Left cardiac atrium (tissue), 4 donors: ENCODE measurements at places on chromosomes 7 and 10. TPM values are rescaled to one million over a fixed set of nuclear protein-coding genes. Genes with fewer than 3 reads are reported as not detected.

GRCh38 chr7:112072541-112073245 lies 133.5 kb downstream of the DOCK4 start:
- DNase-seq: no peak

The MKX gene
- total RNA-seq: 0.50 TPM

The CDK14 gene
- 53.5 TPM for total RNA-seq

The ABCB8 gene
- 21.6 TPM for total RNA-seq

DNA sequence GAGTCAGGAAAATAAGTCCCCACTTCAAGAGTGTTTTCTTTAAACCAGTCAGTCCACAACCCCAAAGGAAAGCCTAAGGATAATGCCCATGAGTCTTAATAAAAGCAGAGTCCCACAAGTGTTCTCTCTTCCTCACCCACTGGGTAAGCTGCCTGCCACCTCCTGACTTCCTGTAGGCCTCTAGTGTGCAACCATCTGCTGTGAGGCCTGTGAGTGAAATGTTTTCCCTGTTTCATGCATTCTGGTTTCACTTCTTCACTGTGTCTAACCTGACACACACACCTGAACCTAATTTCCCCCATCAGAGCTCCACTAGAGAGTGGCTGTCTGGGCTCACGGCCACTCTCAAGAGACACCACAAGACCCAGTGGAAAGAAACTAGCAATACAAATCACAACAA lies 38.9 kb upstream of the GDF10 start:
- no peak for DNase-seq

DNA sequence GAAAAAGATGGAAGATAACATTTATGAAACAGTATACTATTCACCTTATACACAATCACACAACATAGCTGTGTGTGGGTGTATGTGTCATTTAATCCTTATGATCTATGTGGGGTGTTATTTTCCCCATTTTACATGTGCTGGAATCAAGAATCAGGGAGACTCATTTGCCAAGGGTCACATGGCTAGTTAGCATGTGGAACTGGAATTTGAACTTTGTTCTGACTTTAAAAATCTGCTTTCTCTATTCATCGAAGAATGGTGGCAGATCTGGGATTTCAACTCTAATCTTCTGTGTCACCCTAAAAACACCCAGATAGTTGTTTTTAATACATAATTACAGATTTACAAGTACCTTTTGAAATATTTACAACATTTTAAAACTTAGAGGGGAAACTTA lies 65.2 kb downstream of the ADAM22 start:
- DNase-seq: no peak

DNA sequence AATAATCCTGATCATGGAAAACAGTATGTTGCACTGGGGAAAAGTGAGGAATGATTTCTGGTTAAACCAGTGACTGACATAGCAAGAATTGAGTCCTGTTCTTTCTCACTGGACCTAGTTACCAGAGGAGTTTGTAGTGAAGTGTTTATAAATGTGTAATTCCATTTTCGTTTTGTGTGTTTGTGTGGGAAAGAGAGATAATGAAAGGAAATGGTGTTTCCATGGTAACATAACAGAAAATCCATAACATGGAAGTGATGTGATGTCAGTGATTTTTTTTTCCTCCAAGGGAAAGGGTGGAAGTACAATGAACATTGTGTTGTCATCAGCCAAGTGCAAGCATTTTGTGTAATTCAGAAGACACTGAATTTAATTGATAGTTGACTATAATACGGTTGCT lies 283.9 kb downstream of the PLXDC2 start:
- no peak for DNase-seq

GRCh38 chr7:42283553-42283952 lies 46.5 kb upstream of the GLI3 start:
- DNase-seq: no peak

DNA sequence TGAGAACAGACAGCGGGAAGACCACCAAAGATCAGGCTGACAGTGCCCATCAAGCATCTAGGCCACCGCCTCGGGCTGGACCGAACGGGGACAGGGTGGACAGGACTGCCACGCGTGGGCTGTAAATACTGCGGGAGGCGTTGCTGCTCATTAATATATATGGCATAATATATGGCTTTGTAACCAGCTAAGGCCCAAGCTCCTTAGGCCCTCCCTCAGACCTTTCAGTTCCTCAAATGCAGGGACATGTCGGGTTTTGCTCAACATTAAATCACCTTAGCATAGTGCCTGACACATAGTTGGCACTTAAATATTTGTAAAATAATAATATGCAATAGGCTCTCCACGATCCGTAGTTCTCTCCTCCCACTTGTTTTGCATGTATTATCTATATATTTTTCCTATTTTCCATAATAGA lies 402 bp upstream of the TMEM168 start:
- no peak for DNase-seq

- DNase-seq: no peak
Observed at GRCh38 chr7:152568972-152569371, 107.0 kb downstream of the XRCC2 start.

DNA sequence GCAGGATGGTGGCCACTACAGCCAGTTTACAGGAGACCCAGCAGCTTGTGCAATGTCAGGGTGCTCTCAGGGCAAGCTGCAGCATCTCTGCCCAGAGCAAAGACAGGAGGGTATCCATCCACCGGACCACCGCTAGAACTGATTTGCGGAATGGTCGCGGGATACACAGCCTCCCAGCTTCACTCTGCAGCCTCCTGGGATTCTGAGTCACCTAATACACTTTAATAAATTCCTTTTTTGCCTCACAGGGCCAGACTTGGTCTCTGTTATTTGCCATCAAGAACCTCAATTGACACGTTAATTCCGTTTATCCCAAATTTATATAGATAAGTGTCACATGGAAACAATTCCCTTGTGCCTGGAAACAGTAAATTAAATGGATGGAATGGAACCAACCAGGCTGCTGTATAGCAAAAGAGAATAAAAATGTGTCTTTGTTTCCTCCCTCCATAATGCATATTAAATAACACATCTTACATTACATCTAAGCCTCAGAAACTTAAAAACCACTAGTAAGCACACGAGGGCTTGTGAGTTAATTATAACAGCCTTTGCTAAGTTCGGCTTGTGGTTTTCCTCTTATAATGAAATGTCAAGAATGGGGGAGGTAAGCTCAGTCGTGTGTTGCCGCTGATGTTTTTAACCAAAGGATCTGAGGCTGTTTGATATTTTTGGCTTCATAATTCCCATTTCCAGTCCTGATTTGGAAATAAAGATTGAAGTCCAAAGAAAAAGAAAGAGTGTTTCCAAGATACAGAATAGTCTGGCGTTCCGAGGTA lies 52.1 kb downstream of the ADRB1 start:
- DNase-seq: no peak

The TBATA gene
- total RNA-seq: not detected

The VPS37D gene
- 1.4 TPM for total RNA-seq

GRCh38 chr10:130746311-130746710 lies 565.2 kb downstream of the TCERG1L start:
- DNase-seq: no peak

GRCh38 chr7:110775046-110775445 lies 315.9 kb upstream of the LRRN3 start:
- no peak for DNase-seq

The SKAP2 gene
- total RNA-seq: 21.4 TPM

GRCh38 chr7:159195946-159196345 lies 51.3 kb upstream of the VIPR2 start:
- DNase-seq: no peak

DNA sequence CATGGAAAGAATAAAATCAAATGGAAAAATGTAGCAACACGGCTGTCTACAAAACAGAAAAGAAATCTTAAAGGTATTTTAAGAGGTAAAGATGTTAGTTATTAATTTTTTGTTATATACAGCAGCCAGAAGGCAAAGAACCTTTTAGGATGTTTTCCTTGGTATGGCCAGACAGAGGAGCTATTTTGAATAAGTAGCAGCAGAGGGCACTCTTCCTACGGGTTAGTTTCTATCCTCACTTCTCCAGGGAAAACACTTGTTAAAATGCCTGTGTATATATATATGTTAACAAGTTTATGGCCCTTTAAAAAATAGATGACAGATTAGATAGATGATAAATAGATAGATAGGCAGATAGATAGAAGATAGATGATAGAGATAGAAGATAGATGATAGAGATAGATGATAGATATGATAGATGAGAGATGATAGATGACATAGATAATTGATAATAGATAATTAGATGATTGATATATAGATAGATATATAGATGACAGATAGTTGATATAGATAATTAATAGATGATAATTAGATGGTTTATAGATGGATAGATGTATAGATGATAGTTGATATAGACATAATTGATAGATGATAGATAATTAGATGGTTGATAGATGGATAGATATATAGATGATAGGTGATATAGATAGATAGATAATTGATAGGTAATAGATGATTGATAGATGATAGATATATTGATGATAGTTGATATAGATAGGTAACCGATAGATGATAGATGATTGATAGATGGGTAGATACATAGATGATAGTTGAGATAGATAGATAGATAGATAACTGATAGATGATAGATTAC lies 57.8 kb upstream of the WIPF3 start:
- no peak for DNase-seq

DNA sequence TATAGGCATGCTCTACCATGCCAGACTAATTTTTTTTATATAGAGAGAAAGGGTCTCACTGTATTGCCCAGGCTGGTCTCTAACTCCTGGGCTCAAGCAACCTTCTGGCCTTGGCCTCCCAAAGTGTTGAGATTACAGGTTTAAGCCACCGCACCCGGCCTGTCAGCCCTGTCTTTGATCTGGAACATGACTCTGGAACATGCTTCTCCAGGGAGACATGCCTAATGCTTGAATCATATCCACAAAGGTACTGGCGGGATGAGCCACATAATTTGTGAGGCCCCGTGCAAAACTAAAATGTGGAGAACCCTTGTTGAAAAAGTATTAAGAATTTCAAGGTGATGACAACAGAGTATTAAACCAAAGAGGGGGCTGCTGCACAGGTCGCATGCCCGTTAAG lies 282.8 kb downstream of the ARHGAP12 start:
- no peak for DNase-seq

The CHST12 gene
- total RNA-seq: 19.8 TPM

The PYROXD2 gene
- 6.6 TPM for total RNA-seq

The MINDY3 gene
- 19.9 TPM for total RNA-seq

The CLEC2L gene
- 0.34 TPM for total RNA-seq

GRCh38 chr10:101920546-101920945 lies 76.9 kb upstream of the KCNIP2 start:
- DNase-seq: no peak

The INTS1 gene
- 26.9 TPM for total RNA-seq

DNA sequence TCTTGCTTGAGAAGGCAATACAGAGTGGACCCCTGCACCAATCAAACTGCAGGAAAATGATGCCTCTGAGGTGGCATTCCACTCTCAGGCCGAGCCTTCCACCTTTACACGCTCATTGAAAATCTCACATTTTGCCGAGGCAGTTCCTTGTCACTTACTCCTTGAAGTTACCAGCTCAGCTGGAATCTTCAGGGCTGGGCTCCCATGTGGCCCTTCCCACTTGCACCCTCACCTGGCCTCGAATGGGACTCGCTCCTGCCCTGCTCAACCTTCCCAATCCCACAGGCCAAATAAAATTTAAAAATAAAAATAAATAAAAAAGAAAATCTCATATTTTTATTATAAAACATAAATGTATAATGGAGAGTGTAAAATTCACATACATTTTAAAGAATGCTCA lies 790.7 kb upstream of the COBL start:
- no peak for DNase-seq

The METTL27 gene
- 0.92 TPM for total RNA-seq

DNA sequence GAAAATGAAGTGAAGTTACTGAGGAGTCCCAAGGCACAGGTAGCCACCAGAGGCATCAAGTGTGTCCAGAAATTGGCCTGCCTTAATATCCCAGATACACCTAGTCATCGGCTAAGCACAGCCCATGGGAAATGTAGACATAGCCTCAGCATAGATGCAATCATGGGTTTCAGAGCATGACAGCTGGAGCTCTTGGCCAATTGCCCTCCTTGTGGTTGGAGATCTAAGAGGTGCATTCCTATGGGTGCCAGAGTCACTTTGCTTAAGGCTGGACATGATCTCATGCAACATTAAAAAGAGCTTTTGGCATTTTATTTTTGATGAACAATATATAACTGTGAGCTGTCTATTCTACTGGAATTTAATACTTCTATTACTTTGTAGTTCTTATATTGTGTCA lies 758.0 kb upstream of the LRRTM3 start:
- DNase-seq: no peak

The C10orf105 gene
- 0.27 TPM for total RNA-seq

DNA sequence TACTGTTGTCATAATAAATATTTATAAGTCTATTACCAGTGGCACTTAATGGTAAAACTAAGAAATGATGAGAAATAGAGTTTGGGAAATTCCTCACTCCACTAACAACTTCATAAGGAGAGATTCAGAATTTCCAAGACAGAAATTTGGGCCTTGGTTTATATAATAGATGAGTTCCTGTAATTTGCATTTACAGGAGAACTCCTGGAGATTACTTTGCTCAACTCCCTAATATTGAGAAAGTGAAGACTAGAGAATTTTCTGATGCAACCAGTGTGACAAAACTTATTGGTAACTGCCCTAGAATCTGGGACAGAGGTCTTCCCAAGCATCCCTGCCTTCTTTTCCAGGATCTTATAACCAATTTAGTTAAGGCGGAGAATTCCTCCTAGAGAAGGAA lies 49.1 kb upstream of the GSAP start:
- DNase-seq: no peak

The FFAR4 gene
- total RNA-seq: 0.39 TPM

DNA sequence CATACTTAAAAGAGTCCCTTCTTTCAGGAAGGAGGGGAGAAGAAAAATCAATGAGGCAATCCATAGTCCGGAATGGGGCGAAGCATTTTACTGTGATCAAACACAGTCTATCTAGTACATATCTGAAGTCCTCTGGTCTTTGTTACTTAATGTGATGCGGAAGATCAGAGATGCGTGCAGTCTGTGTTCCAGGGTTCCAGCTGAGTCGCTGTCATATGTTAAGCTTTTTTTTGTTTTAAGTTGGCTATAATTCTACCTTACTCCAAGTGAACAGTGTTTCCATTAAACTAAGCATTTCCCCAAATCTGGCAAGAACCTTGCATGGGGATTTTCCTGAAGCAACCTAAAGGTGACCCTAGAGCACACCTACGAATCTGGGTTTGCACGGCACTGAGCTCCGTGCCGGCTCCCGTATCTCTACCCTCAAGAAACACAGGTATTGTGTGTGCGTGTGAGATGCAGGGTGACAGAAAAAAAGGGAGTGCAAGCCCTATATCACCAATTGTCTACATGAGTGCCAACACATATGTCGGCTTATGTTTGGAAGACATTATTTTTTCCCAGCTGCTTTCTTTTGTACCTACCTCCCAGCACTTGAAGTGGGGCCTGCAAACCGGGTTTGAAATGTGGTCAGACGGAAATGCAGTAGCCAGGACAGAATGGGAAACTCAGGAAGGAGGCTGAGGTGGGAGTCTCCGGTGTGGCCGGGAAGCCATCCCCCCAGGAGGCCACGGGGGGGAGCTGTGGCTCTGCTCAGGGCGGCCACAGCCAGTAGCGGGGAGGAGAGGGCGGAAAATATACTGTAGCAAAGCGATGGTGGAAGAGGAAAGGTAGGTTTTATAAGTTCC lies 435.8 kb upstream of the MGMT start:
- peak; percentile 58 for DNase-seq

The HTR7 gene
- total RNA-seq: 0.31 TPM
